H7 (cell line): ENCODE measurements at places on chromosomes 7 and 10. TPM values are rescaled to one million over a fixed set of nuclear protein-coding genes. Genes with fewer than 3 reads are reported as not detected.

The SRRT gene
- total RNA-seq = 82.8 and 101 TPM in 2 replicates

The CCL24 gene
- total RNA-seq = not detected in 2 replicates

The KIAA1549 gene
- 6.0 and 6.4 TPM in 2 replicates for total RNA-seq

The GPR26 gene
- 0.03 and 0.07 TPM in 2 replicates for total RNA-seq

The CNTNAP2 gene
- total RNA-seq = 102 and 109 TPM in 2 replicates

The OR2A5 gene
- total RNA-seq = not detected in 2 replicates

The ACHE gene
- total RNA-seq = 17.3 and 19.2 TPM in 2 replicates

The POU6F2 gene
- total RNA-seq = 0.90 and 2.6 TPM in 2 replicates

GRCh38 chr7:159007364-159007995 is 137.2 kb downstream of the VIPR2 start:
- DNase-seq = peak; percentile 29

GRCh38 chr10:48748573-48748972 is 63.9 kb downstream of the WDFY4 start:
- no peak for DNase-seq

DNA sequence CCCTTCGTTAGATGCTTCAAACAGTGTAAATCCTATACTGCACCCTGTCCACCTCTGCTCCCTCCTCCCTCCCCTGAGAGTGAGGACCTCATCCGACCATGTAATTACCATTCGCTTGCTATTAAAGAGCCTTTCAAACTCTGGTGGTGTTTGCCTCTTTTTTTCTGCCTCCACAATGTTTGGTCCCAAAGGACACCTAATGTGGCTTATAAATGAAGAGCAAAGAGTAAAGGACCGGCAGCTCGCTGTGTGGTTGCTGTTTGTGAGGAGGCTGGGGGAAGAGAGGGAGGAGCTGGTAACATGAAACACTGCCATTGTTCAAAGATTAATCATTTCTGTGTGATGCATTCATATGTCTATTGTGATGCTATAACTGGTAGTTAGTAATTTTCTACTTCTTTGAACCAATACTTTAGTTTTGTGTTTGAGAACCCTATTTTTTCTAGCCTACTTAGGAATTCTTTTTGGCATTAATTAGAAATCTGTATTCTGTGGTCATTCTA is 27.9 kb downstream of the MTURN start:
- no peak for DNase-seq

DNA sequence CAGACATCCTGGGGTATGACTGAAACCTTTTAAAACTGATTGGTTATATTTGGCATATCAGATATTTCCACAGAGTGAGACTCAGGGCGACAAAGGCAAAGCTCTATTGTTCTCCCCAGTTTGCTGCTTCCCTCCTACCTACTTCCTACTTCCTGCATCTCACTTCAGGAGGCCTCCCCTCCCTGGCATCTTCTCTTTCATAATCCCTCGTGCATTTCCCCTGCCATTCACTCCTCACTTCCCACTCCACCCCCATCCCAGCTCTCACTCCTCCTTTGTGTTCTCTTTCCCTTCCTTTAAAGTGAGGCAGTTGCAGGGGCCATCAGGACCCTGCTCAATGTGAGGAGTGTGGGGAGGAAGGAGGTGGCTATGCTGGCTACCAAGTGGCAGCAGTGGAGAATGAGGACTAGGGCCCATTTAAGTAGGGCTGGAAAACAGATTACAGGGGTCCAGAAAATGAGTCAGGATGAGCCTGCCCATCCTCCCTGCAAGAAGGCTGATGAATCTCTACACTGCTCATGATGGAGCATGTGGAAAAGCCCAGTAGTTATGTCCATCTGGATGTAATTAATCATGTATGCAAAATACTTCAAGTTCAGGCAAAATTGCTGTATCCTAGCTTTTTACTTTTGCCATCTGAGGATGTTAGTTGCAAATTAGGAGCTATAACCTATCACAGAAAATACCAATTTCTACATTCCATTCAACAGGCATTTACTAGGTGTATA is 311.8 kb upstream of the IMMP2L start:
- DNase-seq = peak; percentile 25

DNA sequence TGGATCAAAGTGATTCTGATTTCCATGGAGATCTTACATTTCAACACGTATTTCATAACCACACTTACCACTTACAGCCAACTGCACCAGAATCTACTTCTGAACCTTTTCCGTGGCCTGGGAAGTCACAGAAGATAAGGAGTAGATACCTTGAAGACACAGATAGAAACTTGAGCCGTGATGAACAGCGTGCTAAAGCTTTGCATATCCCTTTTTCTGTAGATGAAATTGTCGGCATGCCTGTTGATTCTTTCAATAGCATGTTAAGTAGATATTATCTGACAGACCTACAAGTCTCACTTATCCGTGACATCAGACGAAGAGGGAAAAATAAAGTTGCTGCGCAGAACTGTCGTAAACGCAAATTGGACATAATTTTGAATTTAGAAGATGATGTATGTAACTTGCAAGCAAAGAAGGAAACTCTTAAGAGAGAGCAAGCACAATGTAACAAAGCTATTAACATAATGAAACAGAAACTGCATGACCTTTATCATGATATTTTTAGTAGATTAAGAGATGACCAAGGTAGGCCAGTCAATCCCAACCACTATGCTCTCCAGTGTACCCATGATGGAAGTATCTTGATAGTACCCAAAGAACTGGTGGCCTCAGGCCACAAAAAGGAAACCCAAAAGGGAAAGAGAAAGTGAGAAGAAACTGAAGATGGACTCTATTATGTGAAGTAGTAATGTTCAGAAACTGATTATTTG is 15.3 kb downstream of the HNRNPA2B1 start:
- no peak for DNase-seq

- DNase-seq = no peak
Observed at GRCh38 chr7:117772421-117772820, 100.8 kb downstream of the CTTNBP2 start.

DNA sequence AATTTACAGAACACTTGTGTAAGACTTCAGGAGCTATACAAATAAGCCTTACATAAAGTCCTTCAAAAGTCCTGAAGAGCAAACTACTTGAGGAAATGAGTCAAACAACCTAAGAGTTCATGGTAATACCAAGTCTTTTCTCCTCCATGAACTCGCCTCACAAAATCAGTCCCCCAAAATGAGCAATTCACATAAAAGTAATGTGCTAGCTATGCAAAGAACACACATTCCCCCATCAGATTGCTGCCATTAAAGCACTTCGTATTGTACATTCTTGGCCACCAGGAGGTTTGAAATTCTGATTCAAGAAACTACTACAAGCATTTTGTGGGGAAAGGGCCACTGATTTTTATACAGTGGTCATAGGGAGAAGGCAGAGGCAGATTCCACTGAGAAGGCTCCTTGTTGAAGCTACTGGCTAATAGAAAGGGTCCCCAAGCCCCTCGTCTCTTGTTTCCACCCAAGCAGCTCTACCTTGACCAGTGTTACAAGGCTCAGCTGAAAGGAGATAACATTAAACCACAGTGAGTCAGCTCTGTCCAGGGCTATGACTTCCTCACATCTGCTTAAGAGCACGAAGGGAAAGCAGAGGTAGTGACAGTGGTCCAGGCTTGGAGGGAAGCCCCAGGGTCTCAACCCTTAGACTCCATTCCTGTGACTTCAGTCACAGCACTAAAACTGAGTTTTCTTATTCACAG is 115.2 kb upstream of the CDK1 start:
- no peak for DNase-seq

- DNase-seq = no peak
Observed at GRCh38 chr10:82618007-82618406, 743.0 kb downstream of the NRG3 start.
